ENCODE measurements at places on chromosomes 7 and 10.
A peak's percentile ranks its signal among the peaks of the same experiment; 100 is the strongest.

GRCh38 chr10:50604049-50604640 lies 19.6 kb downstream of the SGMS1 start:
- DNase-seq = peak; percentile 17

- peak; percentile 4 for DNase-seq
Measured at GRCh38 chr7:150003304-150003810, 129.6 kb downstream of the ATP6V0E2 start.

GRCh38 chr10:4257939-4258465 lies 473.0 kb upstream of the KLF6 start:
- DNase-seq = no peak

DNA sequence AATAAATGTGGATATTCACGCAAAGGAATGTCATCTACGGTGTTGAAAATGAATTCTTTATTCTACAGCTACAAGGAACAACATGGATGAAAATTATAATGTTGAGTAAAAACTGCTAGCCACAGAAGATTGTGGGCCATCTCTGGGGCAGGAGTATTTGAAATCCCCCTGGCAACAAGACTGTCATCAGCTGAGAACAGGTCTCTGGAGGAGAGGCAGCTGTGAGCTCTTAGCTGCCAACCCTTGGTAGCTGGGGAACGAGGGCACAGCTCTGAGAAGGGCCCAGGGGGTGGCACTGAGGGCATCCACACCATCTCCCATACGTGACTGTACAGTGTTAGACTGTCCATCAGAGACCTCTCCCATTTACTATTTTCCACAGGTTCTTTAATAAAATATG lies 340.1 kb upstream of the MGMT start:
- DNase-seq = no peak

- no peak for DNase-seq
Measured at GRCh38 chr7:155333346-155334234, 35.9 kb downstream of the INSIG1 start.

DNA sequence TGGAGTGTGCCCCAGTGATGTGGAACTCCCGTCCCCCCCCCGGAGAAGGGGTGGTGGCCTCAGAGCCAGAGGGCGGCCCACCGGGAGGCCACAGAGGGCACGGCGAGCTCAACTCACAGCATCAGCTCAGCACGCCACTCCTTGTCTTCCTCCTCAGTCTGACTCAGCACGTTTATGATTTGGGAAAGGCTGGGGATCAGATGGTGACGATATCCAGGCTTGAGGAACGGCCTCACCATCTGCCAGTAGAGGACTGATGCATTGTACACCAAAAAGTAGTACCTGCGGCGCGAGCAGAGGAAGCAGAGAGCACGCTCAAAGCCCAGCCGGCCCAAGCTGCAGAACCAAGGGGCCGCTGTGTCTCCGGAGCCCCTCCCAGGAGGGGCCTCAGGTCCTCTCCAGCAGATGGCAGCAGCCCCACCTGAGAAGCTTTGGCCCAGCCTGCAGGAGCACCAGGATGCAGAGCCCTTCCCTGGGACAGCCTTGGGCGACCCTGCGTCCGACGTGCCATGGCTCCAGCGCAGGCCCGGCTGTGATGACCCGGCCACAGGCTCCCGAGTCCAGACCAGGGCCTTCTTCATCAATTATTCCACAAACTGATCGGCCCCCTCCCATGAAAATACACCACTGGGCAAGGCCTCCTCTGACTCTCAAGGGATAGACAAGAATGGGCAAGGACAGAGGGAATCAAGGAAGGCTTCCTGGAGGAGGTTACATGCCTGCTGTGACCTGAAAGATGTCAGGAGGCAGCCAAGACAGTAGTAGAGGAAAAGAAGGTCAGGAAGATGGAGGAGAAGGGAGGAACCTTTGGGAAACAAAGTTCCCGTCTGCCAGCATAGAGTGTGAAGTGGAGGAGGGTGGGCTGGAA lies 3.7 kb downstream of the CFAP46 start:
- no peak for DNase-seq

GRCh38 chr10:27890971-27891370 lies 107.9 kb downstream of the ODAD2 start:
- DNase-seq = no peak

DNA sequence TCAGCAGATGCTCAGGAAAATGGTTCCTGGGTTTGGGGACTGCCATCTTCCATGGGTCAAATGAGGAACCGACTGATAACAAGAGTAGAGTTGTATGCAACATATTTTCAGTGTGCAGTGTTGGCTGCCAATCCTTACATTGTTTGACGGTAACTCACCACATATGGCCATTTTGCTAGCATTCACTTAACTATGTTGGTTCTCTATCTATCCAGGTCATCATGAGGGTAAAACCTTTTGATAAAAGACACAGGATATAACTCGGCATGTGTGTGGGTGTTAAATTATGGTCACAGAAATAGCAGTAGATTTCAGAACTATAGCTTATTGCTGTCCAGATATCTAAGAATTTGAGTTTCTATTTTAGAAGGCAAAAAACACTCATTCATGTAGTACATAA lies 140.7 kb upstream of the AOAH start:
- no peak for DNase-seq

DNA sequence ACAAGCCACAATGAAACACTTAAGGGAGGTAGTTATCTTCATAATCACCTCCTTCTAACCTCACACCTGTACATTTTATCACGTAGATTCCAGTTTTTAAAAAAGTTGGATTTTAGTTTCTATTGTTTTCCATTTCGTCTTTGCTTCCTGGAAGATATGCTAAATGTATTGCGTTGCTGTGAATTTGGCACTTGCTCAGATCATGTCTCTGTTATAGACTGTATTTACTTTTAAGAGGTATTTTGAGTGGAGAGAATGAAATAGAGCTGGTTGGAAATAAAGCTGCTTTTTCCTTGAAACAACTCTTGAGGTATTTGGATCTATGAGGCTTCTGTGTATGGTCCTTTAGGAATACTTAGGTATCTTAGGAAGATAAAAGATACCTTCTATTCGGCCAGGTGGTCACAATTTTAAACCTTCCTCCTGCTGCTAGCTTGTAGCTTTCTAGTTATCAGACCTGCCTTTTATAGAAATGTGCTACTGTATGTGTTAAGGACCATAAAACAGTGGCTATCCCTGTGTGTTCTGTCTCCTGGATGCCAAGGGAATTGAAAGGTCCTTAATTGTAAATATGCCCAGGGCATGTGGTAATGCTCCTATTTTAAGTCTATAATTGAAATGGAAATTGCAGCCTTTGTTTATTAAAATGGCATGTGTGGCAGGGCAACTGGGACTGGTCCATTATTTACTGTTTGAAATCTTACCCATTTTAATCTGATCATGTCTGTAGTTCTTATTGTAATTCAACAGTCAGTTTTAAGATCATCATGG lies 147.7 kb downstream of the SND1 start:
- DNase-seq = no peak

- DNase-seq = no peak
Measured at GRCh38 chr10:132735341-132735775, 50.6 kb downstream of the NKX6-2 start.

- DNase-seq = no peak
Measured at GRCh38 chr10:105797234-105797890, 1156.3 kb downstream of the SORCS3 start.

GRCh38 chr10:21095073-21095472 lies 198.0 kb upstream of the NEBL start:
- DNase-seq = no peak

DNA sequence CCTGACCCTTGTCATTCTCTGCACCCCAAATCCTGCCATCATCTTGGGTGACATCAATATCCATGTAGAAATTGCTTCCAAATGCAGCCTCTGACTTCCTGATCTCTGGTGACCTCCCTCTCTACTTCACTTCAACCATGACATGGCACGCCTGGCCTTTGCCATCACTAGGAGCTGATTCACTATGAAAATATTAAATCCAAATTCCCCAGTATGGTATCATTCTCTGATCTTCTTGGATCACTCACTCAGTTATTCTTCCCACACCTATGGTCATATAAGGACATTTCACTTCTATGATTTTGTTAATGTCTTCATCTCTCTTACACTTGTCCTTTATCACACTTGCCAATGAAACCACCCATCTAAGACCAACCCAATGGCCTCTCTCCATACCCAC lies 73.7 kb upstream of the ODAD2 start:
- no peak for DNase-seq

- DNase-seq = no peak
Measured at GRCh38 chr7:109226699-109227098, 657.0 kb downstream of the DNAJB9 start.

DNA sequence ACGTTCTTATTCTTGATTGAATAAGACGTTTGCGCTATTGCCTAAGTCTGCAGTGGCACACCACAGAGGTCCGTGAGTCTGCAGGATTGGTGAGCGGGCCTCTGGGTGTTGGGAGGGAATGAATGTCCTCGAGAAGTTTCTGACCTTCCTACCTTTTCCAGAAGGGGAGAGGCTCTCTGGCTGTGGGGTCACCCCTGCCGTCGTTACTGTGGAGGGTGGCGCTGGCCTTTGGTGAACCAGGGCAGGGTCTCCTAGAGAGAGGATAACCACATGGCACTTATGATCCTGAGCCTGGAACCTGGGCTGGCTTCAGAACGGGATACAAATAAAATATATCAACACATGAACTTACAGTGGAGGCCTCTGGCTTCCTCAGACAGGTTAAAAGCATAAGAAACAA lies 13.8 kb downstream of the IL15RA start:
- no peak for DNase-seq

DNA sequence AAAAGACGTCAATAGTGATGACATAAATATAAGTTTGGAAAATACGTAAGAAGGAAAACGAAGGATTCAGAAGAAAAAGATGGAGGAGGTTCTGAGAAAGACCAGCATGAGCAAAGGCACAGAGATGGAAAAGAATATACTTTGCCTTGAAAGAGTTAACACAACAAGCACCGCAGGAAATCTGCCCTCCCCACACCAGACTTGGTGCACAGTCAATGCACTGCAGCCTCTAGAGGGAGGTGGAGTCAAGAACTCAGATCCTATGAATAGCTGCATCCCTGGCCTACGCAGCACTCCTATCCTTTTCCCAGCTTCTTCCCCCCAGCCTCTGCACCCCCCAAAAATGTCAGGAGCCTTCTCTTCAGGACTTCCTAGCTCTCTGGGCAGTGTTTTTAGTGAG lies 1370.6 kb upstream of the LRRTM3 start:
- DNase-seq = no peak

GRCh38 chr7:75869776-75870379 lies 9.0 kb upstream of the RHBDD2 start:
- no peak for DNase-seq

- DNase-seq = no peak
Measured at GRCh38 chr10:8502573-8502972, 448.1 kb downstream of the GATA3 start.

DNA sequence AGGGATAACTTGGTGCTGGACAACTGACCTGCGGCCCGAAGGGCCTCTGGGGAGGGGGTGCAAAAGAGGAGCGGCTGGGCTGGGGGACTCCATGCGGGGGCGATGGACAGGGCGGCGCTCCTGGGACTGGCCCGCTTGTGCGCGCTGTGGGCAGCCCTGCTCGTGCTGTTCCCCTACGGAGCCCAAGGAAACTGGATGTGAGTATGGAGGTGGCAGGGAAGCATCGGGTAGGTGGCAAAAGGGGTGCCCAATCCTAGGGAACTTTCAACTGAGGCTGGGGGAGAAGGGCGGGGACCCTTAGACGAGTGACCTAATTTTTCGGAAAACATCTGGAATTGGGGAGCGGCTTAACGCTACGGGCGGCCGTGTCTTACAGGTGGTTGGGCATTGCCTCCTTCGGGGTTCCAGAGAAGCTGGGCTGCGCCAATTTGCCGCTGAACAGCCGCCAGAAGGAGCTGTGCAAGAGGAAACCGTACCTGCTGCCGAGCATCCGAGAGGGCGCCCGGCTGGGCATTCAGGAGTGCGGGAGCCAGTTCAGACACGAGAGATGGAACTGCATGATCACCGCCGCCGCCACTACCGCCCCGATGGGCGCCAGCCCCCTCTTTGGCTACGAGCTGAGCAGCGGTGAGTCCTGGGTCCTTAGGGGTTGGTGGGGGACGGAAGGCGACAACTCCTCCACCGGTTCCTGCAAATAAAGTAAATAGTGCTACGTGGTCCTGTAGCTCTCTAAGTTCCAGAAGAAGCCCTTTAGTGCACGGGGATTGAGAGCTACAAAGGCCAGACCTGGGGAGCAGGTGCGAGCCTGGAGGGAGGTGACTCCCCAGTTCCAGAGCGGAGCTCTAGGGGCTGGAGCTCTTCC lies 622 bp downstream of the WNT16 start:
- peak; percentile 27 for DNase-seq

GRCh38 chr7:42218248-42218647 lies 18.8 kb downstream of the GLI3 start:
- DNase-seq = no peak

- DNase-seq = peak; percentile 42
Measured at GRCh38 chr7:43621729-43622448, 39.0 kb downstream of the STK17A start.

GRCh38 chr7:74083928-74084721 lies 521 bp downstream of the LIMK1 start:
- DNase-seq = peak; percentile 78

DNA sequence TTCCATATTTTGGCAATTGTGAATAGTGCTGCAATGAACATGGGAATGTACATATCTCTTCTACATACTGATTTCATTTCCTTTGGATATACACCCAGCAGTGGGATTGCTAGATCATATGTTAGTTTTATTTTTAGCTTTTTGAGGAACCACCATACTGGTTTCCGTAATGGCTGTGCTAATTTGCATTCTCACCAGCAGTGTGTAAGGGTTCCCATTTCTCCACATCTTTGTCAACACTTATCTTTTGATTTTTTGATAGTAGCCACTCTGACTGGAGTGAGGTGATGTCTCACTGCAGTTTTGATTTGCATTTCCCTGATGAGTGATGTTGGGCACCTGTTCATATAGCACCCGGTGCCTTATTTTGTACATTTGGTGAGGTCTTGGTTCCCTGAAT lies 519.6 kb downstream of the REEP3 start:
- no peak for DNase-seq

GRCh38 chr10:9668411-9668810 lies 1349.3 kb upstream of the CELF2 start:
- no peak for DNase-seq

GRCh38 chr10:89062861-89063260 lies 72.3 kb downstream of the FAS start:
- no peak for DNase-seq

GRCh38 chr7:70313271-70313670 lies 715.0 kb downstream of the AUTS2 start:
- no peak for DNase-seq

DNA sequence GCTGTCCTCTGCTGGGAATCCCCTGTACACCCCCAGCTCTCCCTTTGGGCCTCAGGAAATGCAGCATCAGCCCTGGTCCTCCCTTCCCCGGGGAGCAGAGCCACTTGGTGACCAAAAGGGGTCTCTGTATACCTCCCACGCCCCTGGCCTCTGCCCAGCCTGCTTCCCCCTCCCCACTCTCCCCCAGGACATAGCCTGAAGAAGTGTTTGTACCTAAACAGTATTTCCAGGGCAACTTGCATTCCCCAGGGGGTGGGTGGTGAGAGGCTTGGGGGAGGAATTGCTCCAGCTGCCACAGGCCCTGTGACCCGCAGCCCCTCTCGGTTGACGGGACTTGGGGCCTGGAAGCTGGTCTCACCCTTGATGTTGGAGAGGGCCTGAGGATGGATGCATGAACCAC lies 39.3 kb downstream of the TMEM270 start:
- DNase-seq = no peak

Data from GM03348 (cell line).